NCI-H1105 treated with DMSO at 0.1 percent for 48 hours (cell line): ENCODE measurements at places on chromosomes 2 and 18.

GRCh38 chr2:129768485-129769184, 210.8 kb upstream of the RAB6C start:
- no peak for DNase-seq

DNA sequence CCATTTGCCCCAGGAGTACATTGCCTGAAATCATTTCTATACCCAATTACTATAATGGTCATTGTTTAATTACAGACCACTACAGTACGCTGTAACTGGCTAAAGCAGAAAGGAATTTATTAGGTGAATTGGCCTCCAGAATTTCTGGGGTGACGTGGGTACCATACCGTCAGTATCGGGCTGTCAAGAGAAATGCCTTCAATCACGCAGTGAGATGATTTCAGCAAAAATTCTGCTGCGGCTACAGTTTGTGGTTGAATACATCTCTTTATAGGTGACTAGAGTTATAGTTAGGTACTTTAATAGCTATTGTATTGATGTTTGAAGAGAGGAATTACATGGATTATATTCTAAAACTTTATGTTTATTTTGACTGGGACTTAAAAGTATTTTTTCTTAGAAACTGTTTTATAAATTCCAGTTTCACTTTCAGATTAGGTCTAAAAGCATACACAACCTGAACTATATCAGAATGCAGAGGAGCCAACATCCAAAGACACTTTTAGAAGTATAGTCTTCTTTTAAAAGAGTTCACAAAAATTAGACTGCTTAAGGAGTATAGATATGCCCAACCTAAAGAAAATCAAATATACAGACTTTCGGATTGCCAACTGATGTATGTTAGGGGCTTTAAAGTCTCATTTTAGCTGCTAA, 128.4 kb downstream of the TTC27 start:
- DNase-seq: no peak

GRCh38 chr18:13258921-13259320, 40.4 kb downstream of the LDLRAD4 start:
- no peak for DNase-seq

GRCh38 chr2:159545085-159545484, 71.3 kb downstream of the BAZ2B start:
- DNase-seq: no peak

GRCh38 chr2:98483257-98483861, 38.7 kb downstream of the INPP4A start:
- DNase-seq: no peak

DNA sequence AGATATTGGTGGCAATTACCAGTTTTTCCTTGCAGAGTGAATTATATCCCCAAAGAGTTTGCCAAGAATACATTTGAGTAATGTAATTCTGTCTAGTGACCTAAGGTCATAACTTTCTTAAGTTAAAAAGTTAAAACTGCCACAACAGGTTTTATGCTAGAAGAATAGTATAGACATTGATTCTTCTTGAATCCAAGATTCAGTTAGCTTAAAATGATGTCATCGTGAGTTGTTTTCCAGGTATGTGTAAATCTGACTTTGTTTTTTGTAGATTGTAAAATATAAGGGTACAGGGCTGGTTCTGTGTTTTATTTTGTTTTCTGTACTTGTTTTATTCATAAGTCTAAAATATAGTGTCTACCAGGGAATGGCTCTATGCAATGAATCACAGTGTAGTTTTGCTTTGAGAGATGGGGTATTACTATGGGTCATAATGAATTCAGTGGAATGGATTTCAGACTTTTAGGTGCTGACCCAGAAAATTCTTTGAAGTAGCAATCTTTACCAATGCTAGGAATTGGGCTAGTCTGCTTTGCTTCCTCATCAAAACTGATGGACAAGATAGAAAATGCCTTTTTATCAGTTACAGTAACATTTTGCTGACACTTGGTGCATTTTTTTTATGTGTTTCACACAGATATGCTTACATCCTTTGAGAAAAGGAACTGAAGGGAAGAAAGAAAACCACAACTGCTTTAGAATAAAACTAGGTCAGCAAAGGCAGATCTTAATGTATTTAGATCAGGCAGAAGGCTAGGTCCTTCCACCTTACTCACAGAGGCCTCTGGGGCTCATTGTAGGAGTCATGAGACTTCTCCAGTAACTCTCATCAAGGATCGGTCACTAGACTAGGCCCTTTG, 20.8 kb upstream of the MGAT5 start:
- no peak for DNase-seq

- no peak for DNase-seq
Observed at GRCh38 chr2:240551811-240552210, 6.0 kb downstream of the ANKMY1 start.

GRCh38 chr18:6054256-6054842, 159.0 kb upstream of the TMEM200C start:
- DNase-seq: no peak

DNA sequence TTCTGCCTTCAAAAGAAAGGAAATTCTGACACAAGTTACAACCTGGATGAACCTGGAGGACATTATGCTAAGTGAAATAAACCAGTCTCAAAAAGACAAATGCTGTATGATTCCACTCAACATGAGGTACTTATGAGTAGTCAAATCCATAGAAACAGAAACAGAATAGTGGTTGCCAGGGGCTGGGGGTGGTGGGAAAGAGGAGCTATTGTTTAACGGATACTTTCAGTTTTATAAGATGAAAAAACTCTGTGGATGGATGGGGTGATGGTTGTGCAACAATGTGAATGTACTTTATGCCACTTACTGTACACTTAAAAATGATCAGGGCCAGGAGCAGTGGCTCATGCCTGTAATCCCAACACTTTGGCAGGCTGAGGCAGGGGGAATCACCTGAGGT, 15.4 kb downstream of the SLC35F5 start:
- no peak for DNase-seq

- no peak for DNase-seq
Observed at GRCh38 chr2:98029718-98030222, 34.0 kb upstream of the TMEM131 start.

- no peak for DNase-seq
Observed at GRCh38 chr2:129369437-129369836, 610.0 kb upstream of the RAB6C start.

DNA sequence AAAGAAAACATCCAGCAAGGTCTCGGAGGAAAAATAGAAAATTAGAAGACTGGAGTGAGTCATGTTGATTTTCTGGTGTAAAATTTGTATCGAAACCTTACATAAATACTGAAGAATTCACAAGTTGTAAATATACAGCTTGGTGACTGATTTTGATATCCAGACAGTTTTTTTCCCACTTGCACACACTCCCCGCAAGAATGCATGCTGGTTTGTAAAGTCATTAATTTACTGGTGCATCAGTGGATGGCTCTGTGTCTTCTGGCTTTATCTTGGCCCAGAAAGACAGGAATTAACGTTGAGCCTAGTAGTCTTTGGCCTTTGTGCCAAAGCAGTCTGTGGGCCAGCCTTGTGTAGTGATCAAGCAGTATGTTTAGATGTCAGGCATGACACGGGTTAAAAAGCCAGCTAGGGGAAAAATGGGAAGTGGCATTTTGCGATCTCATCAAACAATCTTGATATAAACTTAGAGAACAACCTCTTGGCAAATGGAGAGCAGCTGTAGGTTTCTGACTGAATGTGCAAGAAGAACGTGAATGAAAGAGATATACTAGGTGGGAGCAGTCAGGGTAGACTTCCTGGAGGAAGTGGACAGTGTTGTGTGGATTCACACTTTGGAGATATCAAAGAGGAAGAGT, 22.7 kb upstream of the CASP8 start:
- no peak for DNase-seq

DNA sequence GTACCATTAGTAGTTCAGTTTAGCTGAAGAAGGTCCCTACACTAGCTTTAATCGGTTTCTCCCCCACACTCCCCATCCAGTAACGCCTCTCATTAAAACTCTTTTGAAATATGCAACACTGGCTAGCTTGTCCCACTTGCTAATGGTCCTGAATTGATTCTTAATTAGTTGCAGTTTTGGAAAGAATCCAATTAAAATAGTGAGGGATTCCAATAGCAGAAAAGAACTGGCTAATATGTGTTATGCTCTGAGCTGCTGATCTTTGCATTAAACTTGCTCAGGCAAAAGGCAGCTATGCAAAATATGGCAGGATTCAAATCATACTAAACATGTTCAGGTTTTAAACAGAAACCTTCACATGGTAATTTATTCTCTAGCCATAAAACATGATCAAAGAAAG, 252.5 kb upstream of the HNRNPA3 start:
- no peak for DNase-seq

GRCh38 chr2:98727369-98728087, 3.4 kb downstream of the MGAT4A start:
- DNase-seq: no peak

GRCh38 chr18:7464245-7464966, 102.7 kb upstream of the PTPRM start:
- no peak for DNase-seq

DNA sequence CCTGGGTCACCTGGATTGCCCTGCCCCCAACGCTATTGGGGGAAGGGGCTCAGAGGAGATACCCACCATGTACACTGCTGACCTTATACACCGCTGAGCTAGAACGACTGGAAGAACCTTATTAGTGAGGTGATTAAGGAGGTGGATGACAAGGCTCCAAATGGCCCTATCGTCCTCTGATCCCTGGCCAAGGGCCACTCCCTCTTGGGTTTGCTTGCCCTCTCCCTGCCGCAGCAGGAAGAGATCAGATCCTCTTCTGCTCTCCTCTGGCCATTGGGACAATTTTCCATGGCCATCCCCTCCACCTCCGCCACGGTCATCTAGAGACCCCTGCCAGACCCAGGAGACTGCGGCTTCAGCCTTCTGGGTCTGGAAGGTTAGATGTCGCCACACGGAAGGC, 1.2 kb downstream of the ZNF514 start:
- DNase-seq: no peak

DNA sequence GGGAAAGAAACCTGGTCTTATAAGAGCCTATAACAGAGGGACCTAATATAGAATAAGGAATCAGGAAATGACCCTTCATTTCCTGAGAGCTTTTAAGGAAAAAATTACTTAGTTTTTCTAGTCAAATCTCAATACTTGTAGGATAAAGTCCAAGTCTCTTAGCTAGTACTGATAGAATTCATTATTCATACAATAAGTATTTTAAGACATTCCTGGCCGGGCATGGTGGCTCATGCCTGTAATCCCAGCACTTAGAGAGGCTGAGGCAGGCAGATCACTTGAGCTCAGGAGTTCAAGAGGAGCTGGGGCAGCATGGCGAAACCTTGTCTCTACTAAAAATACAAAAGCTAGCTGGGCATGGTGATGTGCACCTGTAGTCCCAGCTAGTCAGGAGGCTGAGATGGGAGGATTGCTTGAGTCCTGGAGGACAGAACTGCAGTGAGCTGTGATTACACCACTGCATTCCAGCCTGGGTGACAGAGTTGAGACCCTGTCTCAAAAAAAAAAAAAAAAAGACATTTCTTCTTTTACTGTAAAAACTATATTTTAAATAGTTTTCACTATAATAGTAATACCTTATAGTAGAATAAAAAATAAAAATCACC, 3.2 kb downstream of the RAB3GAP1 start:
- DNase-seq: no peak

DNA sequence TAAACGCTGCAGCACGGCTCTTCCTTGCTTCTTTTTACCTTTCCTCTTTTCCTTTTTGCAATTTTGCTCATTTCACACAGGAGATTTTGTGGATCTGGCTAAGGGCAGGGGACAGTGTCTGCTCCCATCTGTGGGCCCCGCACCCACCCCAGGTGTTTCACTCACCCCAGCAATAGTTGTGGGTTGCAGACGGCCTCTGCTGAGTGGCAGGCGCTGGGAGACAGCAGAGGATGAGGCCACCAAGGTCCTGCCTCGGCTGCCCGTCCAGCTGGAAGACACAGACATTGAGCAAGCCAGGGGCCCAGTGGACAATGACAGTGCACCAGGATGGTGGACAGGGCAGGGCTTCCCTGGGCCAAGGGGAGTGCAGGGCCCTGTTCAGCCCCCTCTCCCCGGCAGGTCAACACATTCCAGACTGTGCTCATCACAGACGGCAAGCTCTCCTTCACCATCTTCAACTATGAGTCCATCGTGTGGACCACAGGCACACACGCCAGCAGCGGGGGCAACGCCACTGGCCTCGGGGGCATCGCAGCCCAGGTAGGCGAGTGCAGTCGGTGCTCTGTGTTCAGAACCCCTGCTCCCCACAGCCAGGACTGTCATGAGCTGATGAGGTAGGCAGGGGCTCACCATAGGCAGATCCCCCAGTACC, 35.0 kb downstream of the SNED1 start:
- DNase-seq: no peak

GRCh38 chr2:240390091-240391073, 45.1 kb upstream of the GPC1 start:
- no peak for DNase-seq

DNA sequence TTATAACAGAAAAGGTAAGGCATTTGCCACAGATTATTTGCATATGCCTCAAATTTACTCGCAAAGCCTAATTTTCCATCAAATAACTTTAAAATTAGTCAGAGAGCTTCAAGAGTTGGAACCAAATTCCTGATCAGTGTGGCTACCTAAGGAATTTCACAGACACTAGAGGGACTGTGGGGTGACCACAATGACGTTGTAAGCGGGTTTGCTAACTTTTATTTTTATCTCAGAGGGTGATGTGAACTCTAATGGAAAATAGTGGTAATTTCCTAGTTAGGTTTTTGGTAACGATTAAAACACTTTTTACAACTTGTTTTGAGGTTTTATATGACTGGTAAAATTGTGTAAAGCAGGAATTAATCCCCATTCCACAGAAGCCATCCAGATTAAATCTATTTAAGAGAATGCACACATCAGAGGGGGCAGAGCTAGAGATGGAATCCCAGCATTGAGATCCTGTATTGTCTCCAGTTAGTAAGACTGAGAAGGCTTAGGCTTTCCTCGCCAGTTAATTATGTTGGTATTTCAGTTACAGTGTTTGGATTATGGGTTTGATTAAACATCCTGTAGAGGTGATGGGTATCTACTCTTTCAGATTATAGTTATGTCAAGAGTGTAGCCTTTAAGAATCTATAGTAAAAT, 129.0 kb downstream of the GPD2 start:
- no peak for DNase-seq

DNA sequence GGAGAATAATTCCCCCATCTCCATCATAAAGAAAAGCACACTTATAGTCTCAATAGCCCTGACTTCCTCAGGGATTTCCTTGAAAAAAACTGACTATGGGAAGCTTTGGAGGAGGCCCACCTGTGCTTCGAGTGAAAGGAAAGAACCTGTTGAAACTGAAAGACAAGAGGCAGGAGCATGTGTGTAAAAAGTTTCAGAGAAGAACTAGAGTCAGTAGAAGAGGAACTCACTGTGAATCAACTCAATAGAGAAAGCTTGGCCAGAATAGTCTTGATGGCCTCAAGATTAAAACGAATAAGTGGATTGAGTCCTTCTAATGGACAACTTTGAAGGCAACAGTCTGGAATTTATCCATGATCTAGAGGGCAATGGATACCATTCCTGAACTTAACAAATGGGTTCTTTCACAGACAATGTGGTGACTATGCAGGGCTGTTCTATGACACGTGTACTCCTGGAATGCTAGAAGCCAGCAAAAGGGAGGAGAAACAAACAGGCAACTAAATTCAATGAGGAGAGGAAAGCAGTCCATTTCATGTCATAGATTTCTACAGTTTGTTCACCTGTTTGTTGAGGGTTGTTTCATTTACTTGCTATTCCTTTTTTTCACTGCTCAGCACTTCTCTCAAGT, 442.3 kb downstream of the GRB14 start:
- DNase-seq: no peak

- no peak for DNase-seq
Observed at GRCh38 chr2:71603311-71603811, 150.0 kb downstream of the DYSF start.
